ENCODE measurements at places on chromosomes 12 and 14.

DNA sequence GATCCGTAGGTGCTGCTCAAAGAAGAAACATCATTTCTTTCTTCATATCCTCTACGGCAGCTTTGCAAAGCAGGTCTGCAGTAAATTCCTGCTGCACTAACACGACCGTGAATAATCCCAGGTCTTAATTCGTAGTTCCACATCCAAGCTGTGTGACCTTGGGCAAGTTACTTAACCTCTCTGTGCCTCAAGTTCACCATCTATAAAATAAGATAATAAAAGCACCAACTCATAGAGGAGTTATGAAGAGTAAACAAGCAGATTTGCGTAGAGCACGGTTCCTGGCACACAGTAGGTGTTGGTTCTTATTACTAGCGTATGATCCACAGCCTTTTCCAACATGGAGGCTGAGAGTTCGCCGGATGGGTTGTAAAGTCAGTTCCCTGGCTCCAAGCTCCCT lies 3.6 kb downstream of the NCOR2 start:
- no peak for DNase-seq

DNA sequence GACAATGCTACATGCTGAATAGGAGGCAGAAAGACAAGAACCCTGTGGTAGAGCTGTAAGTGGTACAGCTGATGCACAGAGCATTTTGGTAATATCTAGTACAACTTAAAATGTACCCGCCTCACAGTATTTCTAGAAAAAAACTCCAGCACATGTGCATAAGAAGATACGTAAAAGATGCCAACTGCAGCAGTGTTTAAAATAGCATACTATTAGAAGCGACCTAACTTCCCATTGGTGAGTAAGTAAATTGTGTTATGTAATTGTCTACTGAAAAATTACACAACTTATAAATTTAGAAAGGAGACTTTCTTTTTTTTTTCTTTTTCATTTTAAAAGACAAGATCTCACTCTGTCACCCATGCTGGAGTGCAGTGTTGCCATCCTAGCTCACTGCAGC lies 114.3 kb upstream of the CAND1 start:
- DNase-seq = no peak

GRCh38 chr12:3177778-3178425 lies 100.7 kb downstream of the TSPAN9 start:
- no peak for DNase-seq

GRCh38 chr14:66884149-66884548 lies 305.1 kb upstream of the GARIN2 start:
- no peak for DNase-seq

- peak; percentile 64 for DNase-seq
These were observed 3.3 kb upstream of the EXOC3L4 start for GRCh38 chr14:103091041-103091882.

DNA sequence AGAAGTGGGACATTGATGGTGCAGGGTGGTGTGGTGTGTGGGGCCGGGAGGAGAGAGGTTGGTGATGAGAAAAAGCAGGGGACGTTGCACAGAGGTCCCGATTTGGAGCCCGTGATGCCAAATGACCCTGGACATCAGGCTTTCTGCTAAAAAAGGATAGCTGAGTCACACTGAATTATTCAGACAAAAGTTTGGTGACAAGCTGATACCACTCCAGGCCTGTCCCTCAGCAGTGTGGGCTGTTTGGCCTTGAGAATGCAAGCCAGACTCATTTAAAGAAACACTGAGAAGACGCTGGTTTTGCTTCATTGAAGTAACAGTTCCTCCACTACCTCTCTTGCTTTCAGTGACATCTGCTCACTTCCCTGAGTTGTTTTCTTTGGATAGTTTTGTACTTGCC lies 262.1 kb upstream of the PWP1 start:
- DNase-seq = no peak

Data from T-helper 1 cell (primary cell).